ENCODE measurements at places on chromosomes 3 and 15.

DNA sequence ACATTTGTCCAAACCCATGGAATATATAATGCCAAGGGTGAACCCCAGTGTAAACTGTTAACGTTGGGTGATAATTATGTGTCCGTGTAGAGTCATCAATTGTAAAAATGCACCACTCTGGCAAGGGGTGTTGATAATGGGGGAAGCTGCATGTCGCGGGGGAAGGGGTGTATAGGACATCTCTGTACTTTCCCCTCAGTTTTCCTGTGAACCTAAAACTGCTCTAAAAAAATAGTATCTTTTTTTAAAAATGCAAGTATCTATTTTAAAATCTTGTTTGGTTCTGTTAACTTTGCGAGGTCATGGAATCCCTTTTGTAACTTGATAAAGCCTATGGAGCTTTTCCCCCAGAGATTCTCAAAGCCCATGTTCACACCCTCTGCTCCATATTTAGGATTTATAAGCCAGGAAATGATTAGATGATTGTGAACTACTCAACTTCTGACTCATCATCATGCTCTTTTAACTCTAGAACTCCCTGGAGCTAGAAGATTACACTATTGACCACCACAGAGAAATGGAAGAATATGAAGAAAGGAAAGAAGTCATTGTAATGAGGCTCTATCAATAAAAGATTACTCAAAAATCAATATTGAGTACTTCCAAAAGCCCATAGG is 56.1 kb upstream of the C3orf49 start:
- DNase-seq: no peak

DNA sequence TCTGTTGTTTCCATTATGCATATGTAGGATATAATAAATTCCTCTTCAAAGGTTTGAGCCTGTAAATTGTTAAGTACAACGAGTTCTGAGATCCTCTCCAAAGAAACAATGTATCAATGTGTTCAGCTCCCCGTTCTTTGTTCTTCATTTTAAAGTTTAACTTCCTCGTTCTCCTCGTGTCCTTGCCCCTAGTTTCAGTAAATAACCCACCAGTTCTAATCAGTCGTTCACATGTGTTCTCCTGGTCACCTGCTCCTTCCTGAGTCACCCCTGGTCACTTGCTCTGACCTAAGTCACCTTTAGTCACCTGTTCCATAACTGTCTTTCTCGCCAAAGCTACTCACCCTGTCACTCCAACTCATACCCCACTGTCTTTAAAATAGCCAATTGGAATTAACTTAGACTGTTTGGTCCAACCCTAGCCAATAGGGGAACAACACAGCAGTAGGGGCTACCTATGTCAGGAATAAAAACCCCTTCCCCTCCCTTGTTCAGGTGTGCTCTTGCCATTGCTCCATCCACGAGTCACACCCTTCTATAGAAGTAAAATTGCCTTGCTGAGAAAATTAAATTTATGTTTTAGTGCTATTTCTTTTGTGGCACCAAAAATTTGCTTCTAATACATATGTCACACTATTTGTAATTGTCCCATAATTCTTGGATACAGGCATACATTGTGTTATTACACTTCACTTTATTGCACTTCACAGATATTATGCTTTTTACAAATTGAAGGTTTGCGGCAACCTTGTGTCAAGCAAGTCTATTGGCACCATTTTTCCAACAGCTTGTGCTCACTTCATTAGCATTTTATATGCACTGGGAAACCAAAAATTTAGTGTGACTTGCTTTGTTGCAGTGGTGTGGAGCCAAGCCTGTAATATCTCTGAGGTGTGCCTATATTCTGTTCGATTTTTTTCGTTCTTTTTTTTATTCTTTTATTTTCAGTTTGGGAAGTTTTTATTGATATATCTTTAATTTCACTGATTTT is 15.3 kb upstream of the MCF2L2 start:
- no peak for DNase-seq

GRCh38 chr3:39137991-39138803 is 15.2 kb downstream of the CSRNP1 start:
- DNase-seq: no peak

DNA sequence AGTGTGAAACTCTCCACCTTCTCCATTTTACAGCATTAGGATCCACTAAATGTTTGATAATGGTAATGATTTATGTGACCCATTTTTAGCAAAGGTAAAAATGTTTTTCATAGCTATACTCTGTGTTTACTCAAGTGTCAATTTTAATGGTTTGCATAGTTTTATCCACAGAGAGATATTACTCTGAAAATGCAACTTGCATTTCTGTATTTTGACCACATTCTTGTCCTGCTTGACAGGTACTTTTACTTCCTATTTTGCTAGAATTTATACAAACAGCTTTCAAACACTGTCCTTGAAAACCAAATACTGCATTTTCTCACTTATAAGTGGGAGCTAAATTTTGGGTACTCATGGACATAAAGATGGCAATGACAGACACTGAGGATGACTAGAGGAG is 62.9 kb downstream of the SERPINI1 start:
- DNase-seq: no peak

GRCh38 chr15:59366333-59367021 is 6.2 kb downstream of the MYO1E start:
- no peak for DNase-seq

GRCh38 chr3:35596335-35596995 is 42.9 kb upstream of the ARPP21 start:
- DNase-seq: no peak

GRCh38 chr3:73215901-73216300 is 154.4 kb downstream of the EBLN2 start:
- DNase-seq: no peak

DNA sequence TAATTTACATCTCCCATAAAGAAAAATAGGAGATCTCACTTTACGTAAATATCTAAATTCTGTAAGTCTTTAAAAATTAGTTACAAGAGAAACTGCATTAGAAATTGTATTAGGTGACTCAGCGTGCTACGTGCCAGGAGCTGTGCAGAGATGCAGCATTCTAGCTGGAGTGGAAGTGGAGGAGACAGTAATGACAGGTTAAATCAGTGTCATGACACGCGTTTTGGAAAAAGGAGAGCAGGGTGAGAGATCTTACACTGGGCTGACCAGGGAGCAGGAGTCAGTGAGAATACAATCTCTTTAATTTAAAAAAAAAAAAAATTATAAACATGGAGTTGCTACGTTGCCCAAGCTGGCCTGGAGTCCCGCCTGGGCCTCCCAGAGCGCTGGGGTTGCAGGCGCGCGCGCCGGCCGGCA is 635 bp downstream of the TUBGCP5 start:
- DNase-seq: no peak

- DNase-seq: no peak
These were observed 177.2 kb upstream of the TLE3 start for GRCh38 chr15:70274908-70275307.

DNA sequence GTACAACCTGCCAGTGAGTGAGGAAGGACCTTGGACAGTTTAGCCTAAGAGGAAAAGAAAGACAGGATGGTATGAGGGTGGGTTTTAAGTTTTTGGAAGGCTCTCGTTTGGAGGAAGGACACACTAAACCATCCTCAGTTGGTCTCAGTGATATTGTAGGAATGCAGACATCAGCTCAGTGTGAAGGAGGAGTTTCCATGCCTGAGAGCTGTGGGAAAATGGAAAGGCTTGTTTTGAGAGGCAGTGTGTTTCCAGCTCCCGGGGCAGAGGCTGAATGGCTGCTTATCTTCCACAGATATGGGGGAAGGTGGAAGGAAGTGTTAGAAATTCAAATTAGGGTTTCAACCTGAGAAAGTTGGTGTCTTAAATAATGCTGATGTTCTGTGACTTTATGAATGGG is 89.6 kb upstream of the MYZAP start:
- no peak for DNase-seq

- no peak for DNase-seq
These were observed 12.4 kb downstream of the BMF start for GRCh38 chr15:40096094-40096891.

GRCh38 chr3:65596571-65597225 is 442.0 kb downstream of the MAGI1 start:
- no peak for DNase-seq

DNA sequence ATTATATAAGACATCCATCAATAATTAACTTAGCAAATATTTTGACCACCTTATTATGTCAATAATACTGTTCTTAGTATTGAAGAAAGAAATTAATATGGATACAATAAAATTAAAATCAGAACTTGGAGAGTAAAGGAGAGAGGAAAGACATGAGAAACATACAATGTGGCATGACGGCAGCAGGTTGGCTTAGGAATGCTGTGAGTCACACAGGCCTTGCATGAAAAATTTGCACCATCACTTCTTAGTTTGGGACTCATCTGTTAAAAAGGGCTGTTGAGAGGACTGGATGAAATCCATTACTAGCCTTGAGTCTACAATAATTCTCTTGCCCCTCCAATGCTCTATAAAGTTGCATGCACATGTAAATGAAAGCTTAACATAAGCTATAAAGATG is 880.8 kb downstream of the ROBO1 start:
- no peak for DNase-seq

DNA sequence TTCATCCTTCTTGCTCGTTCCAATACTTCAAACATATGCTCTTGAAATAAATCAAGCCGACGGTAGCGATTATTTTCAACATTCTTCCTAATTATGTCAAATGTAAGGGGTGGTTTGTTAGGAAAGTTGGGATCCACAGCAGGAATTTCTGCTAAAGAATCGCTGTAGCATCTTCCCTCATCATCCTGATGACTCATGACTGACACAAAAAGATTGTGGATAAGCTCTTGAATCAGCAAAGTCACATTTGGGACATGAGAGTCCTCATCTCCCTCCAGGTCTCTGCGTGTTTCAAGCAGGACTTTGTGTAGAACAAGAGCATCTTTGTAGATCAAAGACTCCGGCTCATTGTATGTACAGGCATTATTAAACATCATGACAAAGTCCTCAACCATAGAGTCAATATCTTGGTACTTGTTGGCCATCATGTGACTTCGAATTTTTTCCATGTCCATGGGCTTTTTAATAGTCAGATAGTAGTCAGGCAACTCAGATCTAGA is 73.0 kb downstream of the UQCC5 start:
- no peak for DNase-seq

DNA sequence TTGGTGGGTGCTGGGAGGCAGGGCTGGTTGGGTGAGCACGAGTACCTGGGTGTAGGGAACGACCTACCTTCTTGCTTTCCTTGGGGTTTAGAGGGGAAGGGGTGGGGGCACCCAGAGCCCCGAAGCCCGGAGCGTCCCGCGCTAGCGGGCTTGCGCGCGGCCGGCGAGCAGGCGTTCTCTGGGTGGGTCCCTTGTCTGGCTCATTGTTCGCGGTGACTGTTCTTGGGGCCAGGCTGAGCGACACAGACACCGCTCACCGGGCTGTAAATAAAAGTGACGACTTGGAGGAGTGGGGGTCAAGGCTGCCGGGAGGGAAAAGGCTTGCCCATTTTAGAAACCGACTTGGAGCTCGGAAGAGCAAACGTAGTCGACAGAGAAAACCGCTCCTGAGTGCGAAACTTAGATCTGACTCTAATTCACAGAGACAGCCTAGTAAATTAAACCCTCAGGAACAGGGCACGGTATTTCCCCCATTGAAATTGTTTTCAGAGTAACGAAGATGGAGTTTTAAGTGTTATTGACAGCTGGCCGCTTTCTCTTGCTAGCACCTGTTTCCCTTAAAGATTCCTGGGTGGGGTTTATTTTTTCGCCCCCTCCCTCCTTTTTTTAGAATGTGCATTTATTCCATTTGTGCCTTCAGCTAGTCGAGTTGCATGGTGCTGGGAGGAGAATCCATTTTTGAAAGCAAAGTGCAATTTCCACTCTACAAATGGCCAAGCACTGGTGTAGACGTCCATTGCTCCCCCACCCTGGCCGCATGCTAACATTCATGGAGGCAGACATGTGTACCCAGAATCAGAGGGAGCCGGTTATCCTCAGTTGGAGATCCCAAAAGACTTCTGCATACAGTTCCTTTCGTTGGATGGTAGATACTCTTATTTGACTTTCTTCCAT is 532.1 kb upstream of the SEMA6D start:
- DNase-seq: no peak

- no peak for DNase-seq
These were observed 35.5 kb downstream of the DUT start for GRCh38 chr15:48366584-48367312.

GRCh38 chr3:45993421-45994027 is 2.1 kb downstream of the FYCO1 start:
- DNase-seq: no peak

DNA sequence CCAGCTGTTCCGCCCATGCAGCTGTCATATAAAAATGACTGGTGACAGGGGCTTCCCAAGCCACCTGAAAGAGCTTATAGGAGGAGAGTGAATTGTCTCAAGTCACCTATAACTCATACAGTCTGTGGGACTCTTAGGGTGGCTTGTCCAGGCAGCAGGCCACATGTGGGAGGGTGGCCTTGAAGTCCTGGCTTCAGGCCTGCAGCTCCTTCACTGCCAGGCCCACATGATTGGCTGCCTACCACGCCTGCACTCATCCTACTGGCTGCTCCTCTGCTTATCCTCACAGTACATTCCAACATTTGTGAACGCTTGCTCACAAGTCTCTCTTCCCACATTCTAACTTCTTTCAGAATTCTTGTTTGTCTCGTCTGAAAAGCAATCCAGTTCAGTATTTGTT is 41.1 kb upstream of the TIPARP start:
- no peak for DNase-seq

DNA sequence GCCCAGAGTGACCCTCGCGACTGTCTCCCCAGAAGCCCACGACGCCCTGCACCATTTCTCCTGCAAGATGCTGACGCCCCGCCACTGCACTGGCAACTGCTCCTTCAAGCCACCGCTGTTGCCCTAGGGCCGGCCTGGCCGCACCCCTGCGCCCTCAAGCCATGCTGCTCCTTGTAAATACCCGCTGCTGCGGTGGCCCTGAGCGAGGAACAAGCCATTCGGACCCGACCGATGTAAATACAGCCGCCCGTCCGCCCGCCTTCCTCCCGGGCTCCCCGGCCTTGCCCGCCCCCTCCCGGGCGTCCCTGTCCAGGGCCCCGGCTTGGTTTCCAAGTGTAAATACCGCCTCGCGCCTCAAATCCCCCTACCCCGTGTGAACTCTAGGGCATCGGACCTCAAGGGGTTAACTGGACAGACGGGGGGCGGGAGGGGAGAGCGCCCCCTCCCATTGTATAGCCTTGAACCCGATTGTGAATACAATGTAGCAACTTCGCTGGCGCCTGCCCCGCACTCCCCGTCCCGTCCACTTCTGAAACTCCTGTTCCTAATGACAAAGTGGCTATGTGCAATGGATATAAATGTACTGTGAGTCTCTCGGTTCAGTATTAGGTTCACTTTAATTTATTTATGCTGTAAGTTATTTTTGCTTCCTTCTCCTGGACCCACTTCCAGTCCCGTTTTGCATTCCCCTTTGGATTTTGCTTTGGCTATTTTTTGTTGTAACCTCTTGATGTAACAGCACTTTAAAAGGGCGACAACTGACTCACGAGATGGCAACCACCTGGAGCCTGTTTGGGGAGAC is 5.9 kb downstream of the RNU6-1 start:
- DNase-seq: peak; percentile 32
